ENCODE measurements at places on chromosomes 13 and 19. TPM values are rescaled to one million over a fixed set of nuclear protein-coding genes. Genes with fewer than 3 reads are reported as not detected.

Gene NDUFA7
- polyA plus RNA-seq, result 103 TPM

Gene C19orf67
- not detected for polyA plus RNA-seq

Gene WDR62
- 2.7 TPM for polyA plus RNA-seq

Gene LCP1
- polyA plus RNA-seq, result 7.6 TPM

Gene SHANK1
- 0.06 TPM for polyA plus RNA-seq

Gene ZNF763
- polyA plus RNA-seq, result 2.7 TPM

Gene PLPPR3
- not detected for polyA plus RNA-seq

Measured in esophagus (tissue), 2 donors.